ENCODE measurements at places on chromosomes 6 and 20.

DNA sequence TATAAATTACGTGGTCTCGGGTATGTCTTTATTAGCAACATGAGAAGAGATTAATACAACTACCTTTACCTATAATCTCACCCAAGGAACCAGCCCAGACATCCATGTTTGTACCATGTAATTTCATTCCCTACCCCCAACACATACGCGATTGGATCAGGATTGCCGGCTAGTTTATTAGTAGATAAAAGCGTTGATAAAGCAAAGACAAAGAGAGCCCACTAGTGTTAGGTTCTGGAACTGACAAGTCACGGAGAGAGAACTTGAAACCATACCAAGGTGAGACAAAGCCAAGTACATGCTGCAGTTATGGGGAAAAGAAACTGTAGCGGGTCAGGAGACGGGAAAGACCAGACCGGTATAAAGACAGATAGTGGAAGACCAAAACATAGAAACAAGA is 37.4 kb upstream of the FAM135A start:
- DNase-seq, result no peak

- no peak for DNase-seq
Observed at GRCh38 chr6:34181908-34182307, 36.0 kb upstream of the GRM4 start.

- DNase-seq, result no peak
Observed at GRCh38 chr6:81901551-81901966, 149.1 kb upstream of the TENT5A start.

DNA sequence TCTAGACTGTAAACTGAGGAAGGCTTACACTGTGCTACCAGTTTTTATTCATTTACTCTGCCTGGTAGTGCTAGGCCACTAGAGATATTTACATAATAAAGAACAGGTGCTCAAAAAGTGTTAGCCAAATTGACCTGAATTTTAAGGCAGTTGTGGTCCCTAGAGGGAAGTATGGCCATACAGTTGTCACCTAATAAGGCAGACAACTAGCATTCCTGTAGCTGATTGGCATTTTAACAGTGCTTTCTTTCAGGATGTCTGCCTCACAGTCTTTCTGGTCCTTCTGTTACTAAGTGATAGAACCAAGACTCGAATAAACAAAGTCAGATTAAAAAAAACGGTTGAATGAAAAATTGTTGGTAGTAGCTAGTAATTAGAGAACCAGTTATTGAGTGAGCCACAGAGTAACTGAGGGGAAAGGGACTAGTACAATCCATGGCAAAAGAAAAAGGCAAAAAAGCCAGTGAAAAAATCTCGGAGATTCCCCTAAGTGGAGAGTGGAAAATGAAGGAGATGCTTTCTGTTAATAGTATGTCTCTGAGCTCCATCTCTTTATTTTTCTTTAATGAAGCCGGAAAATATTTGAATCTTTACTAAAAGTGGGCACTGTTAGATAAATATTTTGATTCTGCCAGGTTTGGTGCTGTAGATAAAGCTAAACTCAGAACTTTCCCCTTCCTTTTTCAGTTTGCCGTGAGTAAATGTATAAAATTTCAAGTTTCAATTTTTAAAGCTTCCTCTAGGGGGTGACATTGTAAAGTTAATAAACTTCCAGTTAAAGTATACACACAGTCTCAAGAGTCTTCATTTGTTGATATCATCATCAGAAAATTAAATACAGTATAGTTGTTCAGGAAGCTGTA is 9.1 kb downstream of the VTA1 start:
- no peak for DNase-seq

DNA sequence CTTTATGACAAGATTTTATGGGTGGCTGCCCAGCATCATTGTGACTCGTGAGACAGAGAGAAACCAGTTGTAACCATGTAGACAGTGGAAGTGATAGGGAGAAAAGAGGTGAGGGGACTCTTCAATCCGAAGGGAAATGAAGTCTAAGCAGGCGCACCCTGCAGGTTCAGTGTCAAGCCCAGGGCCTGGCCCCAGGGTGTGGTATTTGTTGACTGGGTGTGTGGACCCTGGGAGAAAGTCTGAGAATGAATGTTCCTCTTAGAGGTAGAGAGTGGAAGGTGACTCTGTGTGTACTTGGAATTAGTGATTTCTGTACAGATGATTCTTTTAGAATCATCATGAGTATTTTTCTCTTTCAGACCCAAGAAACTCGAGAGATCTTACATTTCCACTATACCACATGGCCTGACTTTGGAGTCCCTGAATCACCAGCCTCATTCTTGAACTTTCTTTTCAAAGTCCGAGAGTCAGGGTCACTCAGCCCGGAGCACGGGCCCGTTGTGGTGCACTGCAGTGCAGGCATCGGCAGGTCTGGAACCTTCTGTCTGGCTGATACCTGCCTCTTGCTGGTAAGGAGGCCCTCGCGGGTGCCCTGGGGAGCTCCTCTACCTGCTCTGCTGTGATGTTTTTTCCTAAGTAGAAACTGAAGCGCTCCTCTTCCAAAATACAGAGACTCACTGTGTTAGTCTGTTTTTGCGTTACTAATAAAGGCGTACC is 68.0 kb downstream of the PTPN1 start:
- DNase-seq, result no peak

- no peak for DNase-seq
Observed at GRCh38 chr20:17614176-17614811, 44.4 kb downstream of the DSTN start.

All from BJ (cell line).